ENCODE measurements at places on chromosomes 3 and 15.

DNA sequence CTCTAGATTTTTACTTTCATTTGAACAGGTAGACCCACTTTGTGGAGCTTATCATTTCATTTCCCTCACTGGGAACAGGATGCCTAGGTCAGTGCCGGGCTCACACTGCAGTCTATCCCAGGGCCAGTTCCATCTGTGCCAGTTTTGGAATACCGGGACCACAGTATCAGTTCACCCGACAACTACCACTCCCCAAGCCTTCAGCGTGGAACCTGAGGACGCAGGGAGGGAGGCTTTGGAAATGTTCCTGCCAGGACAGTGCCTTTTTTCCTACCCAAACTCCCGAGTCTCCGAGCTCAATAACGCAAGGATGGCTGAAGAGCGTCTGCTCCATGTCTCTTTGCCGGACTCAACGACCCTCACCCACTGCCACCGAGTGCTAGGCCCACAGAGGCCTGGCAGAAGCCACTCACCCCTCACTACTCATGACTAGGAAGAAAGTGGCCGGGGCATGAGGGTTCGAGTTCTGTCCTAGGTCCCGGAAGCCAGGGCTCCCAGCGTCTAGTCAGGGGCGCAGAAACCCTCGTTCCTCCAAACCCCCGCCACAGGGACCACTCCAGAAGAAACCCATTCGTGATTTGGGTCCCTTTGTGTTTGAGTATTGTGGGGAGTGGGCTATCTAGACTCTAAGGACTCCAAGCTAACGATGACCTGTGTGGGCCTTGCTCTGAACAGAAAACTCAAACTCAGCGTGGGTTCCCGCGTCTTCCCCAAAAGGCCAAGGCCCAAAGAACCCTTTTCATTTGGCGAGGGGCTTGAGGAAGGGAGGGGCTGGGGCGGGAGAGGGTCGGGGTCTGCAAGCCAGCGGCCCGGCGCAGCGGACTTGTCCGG, 11.4 kb downstream of the ZIC1 start:
- no peak for DNase-seq

- no peak for DNase-seq
These were observed 208.3 kb downstream of the SCAPER start for GRCh38 chr15:76696840-76697239.

DNA sequence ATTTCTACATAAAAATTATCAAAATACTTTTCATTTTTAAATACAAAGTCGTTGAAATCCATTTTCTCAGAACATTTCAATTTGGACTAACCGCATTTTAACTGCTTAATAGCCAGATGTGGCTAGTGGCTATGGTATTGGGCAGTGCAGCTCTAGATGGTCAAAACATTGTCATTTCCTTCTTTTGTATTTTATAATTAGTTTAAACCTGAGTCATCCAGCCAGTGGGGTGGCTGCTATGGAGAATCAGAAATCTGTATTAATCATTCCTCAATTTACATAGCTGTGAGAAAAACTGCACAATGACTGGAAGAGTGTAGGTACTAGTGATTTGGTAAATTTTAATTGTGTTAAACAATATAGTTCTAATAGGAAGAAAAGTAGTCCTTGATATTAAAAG, 245.3 kb downstream of the PDZRN3 start:
- DNase-seq = no peak

DNA sequence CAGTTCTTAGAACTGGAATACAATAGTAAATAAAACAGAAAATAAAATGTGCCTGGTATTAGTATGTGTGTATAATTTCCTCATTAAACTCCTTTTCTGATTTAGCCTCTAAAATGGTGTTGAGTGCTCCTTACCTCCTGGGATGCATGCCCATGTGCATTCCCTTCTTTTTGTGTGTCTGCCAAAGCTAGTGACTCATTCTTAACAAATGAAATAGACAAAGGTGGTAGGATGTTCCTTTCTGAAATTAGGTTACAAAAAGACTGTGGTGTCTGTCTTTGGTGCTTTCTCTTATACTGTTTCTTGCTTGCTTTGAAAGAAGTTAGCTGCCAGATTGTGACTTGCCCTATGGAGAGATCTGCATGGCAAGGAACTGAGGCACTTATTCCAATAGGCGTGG, 623.7 kb downstream of the GRM7 start:
- DNase-seq = no peak

DNA sequence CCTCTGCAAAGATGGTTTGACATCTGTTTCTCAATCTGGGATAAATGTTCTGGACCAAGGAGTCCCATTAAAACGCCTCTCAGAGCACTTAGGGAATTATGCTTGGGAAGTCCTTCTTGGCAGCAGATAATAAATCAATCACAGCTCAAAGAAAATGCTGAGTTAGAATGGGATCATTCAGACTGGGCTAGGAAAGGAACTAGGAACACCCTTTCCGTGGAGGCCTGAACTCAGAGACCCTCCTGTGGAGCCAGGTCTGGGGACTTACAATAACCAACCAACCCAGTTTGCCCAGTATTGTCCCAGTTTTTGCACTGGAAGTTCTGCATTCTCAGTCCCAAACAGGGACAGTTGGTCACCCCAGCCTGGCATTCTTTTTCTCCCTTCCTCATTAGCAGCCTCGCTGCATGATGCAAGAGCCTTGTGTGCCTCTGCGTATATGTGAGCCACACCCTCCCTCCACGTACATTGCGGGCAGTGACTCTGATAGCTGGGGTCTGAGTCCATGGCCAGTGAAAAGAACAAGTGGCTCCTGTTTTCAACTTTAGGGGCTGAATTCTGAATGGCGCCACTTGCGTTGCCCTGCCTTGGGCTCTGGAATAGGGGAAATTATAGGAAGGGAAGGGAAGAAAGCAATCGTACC, 88.7 kb downstream of the SEMA5B start:
- DNase-seq = no peak

GRCh38 chr15:25721605-25721955, 141.5 kb downstream of the ATP10A start:
- no peak for DNase-seq
